ENCODE measurements at places on chromosomes 2 and 18.

DNA sequence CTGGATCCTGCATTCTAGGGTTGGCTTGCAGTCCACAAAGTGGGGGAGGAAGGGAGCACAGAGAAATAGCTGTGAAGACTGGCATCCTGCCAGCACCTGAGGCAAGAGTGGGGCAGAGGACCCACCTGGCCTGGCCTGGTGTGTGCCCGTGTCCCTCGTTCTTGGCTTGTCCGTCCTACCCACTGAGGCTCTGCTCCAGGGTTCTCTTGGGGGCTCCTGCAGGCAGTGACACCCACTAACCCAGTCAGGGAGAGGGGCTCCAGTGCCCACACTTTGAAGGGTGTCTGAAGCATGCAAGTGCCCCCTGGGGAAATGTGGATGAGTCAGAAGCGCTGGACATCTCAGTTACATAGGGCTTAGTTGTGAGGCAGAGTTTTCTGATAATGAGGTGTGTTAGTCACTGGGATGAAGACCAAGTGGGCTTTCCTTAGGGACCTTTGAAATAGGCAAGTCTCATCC, 79.4 kb downstream of the SLC4A3 start:
- no peak for DNase-seq

DNA sequence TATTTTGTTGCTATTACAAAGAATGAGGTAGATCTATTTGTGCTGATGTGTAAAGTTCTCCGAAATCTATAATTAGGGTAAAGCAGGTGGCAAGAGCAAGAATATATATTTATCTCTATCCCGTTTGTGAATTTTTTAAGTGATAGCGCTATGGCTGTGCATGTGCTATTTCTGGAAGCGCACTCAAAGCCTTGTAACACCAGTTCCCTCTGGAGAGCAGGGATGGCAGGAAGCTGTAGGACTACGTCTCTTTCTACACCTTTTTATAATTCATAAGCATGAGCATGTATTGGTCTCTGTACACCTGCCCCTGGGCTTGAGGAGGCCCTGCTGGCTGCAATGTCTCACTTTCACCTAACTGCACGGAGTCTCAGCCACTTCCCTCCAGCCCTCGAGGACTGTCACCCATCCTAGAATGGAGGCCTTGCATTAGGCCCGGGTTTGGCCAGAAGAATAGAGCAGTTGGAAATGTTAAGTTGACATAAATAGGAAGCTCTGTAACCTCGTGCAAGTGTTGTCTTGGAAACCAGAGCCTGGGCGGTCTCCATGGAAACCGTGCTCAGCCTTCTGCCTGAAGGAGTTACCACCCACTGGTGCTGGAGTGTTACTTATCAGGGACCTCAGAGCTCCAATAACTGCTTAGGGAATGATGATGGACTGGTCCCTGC, 20.9 kb downstream of the ITM2C start:
- DNase-seq = no peak

- no peak for DNase-seq
These were observed 41.9 kb upstream of the ZFP36L2 start for GRCh38 chr2:43268066-43268953.

DNA sequence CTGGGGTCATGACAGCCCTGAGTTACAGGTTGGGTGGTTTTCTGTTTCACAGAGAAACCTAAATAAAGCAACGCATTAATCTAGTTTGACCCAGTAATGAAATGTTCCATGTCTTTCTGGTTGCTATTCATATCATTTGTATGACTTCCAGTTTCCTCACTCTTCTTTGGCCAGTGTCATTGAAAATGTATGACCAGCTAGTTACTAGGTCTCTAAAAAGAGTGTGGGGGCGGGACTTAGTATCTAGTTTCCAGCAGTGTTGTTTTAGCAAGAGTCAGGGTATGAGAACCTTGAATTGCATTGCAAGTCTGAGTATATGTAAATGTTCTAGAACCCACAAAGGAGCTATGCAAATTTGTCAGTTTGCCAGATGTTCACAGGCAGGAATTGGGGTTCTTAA, 47.7 kb downstream of the SLC9A2 start:
- DNase-seq = no peak

DNA sequence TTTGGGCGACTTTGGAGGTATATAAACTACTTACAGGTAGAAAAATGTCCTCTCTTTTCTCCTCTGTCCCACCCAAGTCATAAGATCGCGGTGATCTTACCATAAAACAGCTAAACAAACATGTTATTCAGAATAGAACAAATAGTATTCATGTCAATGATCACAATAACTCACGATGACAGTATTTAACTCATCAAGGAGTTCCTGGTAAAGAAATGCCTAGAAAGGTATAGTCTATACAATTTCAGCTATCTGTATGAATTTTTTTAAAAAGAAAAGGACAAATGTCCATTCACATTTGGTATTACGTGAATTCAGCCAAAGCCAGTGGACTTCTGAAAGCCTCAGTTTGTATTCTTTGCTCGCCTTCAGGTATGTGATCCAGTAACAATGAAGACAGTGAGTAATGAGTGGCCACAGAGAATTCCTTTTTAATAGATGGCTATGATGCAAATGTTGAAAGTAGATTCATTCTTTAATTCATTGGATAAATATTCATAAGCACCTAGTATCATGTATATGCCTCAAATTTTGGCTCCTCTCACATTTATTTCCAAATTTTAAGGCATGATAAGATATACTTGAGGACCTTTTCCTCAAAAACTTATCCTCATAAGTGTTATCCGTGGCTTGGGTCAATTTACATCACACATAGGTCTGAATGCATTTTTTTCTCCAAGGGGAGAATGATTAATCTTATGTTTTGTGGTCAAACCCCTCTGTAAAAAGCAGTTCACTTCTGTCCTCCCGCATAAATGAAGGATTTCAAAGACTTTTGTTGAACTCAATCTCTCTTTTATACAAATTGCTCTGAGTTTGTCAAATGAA, 20.3 kb downstream of the ABCB11 start:
- DNase-seq = no peak

- DNase-seq = no peak
These were observed 90.3 kb downstream of the PTPN4 start for GRCh38 chr2:119849838-119850565.

DNA sequence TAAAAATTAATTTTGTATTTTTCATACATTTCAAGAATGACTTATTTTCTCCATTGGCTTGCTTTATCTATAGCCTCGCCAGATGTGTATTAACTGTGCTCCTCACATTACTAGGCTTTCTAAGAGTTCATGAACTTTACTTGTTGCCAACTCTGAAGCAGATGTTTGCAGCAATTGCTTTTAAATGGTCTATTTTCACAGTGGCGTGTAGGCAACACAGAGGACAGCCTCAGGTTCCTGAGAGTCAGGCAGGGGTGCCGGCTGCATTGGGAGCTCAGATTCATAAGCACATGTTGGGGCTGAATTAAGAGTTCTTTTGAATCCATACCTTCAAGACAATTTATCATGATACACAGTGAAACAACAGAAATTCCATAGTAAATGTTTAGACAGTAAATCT, 179.2 kb upstream of the PXDN start:
- DNase-seq = no peak

- DNase-seq = no peak
These were observed 477.9 kb upstream of the TNP1 start for GRCh38 chr2:217337771-217338170.

DNA sequence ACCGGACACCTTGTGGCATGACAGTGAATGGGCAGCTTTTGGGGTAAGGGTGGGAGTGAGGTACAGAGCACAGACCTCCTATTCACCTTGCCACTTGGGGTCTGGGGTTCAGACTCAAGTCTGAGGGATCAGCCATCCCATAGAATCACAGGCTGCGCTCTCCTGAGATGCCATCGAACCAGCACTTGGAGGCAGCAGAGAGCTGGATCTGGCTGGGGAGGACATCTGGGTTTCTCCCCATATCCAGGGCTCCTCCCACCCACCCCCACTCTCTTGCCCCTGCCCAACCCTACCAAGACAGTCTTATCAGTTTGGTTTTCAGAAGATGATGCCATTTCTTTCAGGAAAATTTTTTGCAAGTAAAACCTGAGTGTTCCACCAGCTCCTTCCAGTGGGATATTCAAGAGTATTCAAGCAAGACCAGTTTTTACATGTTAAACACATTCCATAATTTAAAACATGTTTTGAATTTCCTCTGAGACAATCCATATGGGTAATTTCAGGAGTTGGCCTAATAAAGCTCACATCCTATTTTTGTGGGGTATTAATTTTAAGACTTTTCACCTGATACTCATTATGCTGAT, 29.2 kb upstream of the TEX44 start:
- no peak for DNase-seq

DNA sequence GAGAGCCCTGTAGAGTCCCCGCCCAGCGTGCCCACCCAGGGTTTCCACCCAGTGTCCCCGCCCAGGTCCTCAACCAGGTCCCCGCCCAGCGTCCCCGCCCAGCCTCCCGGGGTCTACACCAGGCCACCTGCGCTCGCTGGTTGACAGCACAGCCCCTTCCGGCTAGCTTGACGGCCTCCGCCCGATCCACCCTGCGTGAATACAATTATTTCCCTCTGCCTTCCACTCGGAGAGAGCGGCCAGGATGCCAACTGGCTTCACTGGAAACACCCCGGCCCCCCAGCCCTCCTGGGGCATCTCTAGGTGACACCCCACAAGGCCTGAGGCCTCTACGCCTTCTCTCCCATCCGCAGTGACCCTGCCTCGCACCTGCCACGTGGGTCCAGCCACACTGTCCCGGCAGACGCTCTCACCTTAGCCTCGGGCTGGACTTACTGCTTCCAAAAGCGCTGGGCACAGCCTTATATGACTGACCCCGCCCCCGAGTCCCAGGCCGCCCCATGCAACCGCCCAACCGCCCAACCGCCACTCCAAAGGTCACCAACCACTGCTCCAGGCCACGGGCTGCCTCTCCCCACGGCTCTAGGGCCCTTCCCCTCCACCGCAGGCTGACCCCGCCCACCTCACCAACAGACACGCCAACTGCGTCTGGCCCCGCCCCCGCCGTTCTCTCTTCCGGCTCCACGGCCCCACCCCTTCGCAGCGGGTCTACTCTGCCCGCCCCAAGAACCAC, 188.1 kb downstream of the LAMA1 start:
- DNase-seq = no peak

DNA sequence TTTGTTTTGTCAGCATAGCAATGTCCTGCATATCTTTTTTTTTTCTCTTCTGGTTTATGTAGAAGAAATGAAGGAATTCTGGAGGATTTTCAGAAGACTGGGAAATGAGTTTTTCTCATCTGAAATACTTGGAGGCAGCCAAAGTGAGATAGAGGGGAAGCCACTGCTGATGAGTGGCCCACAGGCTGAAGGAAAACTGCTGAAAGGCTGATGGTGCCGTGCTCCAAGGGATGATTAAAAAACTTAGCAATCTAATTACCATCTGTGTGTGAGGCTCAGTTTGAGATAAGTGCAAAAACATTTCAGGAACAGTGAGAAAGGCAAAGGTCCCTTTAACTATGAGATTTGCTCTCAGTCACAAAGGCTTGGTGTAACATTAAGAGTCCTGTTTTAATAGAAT, 98.5 kb downstream of the EVA1A start:
- DNase-seq = no peak

DNA sequence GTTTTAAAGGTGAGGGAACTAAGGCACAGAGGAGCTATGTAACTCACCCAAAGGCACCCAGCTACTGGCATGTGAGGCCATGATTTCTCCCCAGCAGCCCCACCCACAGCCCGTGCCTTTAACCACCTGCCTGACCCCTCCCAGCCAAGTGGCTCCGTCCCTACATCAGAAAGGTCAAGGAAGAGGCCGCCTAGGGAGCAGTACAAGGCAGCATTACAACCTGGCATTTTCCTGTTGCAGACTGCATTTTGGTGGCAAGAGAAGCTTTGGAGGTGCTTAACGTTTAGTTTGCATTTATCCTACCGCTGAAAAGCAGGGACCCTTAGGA, 17.5 kb downstream of the STEAP3 start:
- DNase-seq = no peak

DNA sequence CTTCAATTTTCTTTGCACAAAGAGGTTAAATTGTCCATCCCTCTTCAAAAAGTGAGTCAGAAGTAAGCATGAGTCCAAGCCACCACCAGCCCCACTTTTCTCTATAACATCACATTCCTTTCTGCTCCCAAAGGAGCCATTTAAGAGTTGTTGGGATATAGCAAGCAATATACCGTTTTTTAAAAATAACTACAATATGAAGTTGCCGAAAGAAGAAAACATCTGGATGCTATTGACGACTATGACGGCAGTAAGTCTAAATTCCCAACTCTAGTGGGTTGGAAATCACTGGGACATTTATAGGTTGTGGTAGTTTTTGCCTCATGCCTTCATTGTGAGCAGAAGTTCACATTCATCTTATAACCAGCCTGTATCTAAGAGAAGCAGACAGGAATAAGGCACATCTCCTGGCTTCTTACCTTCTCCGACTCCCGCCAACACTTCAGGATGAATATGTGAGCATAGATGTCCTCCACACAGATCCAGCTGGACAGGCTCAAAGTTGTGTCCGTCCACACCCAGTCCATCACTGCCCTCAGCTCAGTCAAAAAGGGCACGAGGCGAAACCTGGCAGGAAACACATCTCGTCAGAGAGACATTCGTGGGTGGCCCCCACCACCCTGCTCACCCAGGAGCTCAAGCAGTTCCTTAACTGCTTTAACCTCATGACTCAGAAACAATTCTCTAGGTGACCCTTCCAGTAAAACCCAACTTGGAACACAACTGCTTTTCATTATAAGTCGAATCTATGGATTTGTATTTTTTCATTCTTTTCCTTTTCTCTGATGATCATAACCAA, 163.6 kb downstream of the NAPG start:
- no peak for DNase-seq

- DNase-seq = peak; percentile 73
These were observed 92.2 kb downstream of the ALPK2 start for GRCh38 chr18:58536534-58537271.

- no peak for DNase-seq
These were observed 40.3 kb downstream of the PRKD3 start for GRCh38 chr2:37284381-37284780.

GRCh38 chr2:207138627-207139297, 27.0 kb downstream of the KLF7 start:
- DNase-seq = no peak

GRCh38 chr2:196742216-196742615, 57.3 kb downstream of the GTF3C3 start:
- DNase-seq = no peak

DNA sequence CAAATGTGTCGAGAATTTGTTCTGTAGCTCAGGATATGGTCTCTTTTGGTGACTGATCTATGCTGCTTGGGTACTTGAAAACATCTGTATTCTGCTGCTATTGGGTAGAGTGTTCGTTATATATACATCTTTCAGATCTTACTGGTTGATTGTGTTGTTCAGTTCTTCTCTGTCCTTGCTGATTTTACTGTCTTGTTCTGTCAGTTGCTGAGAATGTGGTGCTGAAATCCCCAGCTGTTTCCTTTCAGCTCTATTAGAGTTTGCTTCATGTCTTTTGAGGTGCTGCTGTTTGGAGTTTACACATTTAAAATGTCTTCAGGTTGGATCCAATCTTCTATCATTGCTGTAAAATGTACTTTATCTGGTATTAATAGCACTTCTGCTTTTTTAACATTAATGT, 12.9 kb downstream of the BCL2L11 start:
- no peak for DNase-seq

- DNase-seq = no peak
These were observed 8.6 kb upstream of the COBLL1 start for GRCh38 chr2:164850235-164850634.

- DNase-seq = peak; percentile 69
These were observed 7.5 kb downstream of the SERTAD2 start for GRCh38 chr2:64646007-64646880.

Measured in GM06990 (cell line).